Tongue (tissue), 3 donors: ENCODE measurements at places on chromosomes 4 and X.
A peak's percentile ranks its signal among the peaks of the same experiment; 100 is the strongest.

GRCh38 chr4:184898793-184899192, 73.0 kb upstream of the ACSL1 start:
- no peak for DNase-seq

- peak; percentile 50 for DNase-seq
Measured at GRCh38 chr4:1579001-1579900, 104.9 kb downstream of the FAM53A start.

- DNase-seq: no peak
Measured at GRCh38 chr4:53616219-53616618, 24.9 kb upstream of the LNX1 start.

- no peak for DNase-seq
Measured at GRCh38 chrX:1496076-1496475, 40.9 kb downstream of the P2RY8 start.

DNA sequence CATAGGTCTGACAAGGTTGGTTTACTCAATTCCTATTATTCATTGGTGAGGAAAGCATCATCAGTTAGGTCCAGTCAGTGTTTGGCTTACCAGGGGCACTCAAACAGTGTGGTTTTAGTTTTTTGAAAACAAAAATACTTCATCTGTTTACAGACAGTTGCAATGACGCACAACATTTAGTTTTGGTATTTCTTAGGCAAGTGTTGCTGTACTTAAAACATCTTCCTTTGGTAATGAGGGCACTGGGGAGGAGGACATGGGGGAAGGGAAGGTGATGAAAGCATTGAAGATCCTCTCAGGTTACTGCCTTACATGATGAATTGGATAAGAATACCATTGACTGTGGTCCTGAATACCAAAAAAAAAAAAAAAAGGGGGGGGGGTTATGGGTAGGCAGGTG, 93.7 kb upstream of the MAOA start:
- DNase-seq: no peak

- no peak for DNase-seq
Measured at GRCh38 chr4:138452826-138453225, 210.7 kb upstream of the SLC7A11 start.

DNA sequence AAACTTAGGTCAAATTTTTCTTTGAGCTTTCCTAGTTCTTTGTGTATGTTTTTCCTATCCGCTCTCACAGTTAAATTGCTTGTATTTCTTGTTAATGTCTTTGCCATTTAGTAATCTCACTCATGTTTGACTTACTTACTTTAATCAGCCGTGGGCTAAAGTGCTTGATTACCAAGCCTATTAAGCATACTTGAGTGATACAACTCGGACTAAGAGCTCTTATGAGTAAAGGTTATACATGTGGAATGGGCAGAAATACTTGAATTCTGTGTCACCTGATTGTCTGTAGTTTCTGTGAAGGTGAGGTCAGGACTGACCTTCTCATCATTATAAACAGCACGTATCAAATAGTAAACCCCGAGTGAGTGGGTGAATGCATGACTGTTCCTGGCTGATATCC, 664.5 kb downstream of the PDHA2 start:
- no peak for DNase-seq
